Activated T-helper 1 cell treated with Interleukin-2 at 50 U/mL for 16 hours (primary cell): ENCODE measurements at places on chromosomes 1 and 21.

- DNase-seq = no peak
Observed at GRCh38 chr21:40244981-40245380, 377.7 kb downstream of the PCP4 start.

GRCh38 chr1:242806324-242806723 is 281.8 kb upstream of the PLD5 start:
- no peak for DNase-seq

- no peak for DNase-seq
Observed at GRCh38 chr1:57300186-57300585, 123.7 kb downstream of the DAB1 start.

GRCh38 chr1:159581422-159581821 is 6.2 kb upstream of the APCS start:
- no peak for DNase-seq

DNA sequence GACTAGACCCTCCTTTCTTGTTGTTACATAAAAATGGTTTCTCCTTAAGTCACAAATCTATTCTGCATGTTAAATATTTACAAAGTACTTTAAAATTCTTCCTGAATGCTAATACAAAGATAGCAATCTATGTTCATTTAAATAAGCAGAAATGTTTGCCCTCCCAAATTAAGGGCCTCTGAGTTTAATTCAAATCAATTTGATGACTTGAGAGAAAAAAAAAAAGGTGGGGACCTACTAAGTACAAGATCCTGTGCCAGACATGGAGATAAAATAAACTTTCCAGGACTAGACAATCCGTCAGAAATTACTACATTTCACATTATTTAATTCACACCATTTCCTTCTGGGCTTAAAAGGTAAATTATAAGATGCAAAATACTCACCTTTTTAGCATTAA is 548.3 kb downstream of the DPYD start:
- DNase-seq = no peak

GRCh38 chr1:18989176-18989799 is 32.8 kb upstream of the IFFO2 start:
- DNase-seq = no peak

- no peak for DNase-seq
Observed at GRCh38 chr1:53835491-53835890, 2.6 kb downstream of the NDC1 start.

DNA sequence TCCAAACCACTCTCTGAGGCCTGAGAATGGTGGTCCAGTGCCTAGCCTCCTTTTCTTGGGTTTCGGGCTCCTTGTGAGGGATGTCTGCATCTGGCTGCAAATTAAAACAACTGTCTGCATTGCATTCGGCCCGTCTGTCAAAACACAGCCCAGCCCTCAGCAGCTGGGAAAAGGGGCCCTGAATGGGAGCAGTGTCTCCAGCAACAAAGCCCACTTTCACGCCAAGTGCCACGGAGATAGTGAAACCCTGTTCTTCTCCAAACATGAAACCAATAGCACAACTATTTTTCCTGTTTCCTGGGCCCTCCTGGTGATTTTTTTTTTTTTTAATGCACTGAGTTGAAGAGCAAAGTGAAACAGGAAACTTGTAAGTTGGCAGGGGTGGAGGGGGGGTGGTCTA is 138.4 kb downstream of the PLXNA2 start:
- no peak for DNase-seq
